ENCODE measurements at places on chromosomes 5 and 9.

DNA sequence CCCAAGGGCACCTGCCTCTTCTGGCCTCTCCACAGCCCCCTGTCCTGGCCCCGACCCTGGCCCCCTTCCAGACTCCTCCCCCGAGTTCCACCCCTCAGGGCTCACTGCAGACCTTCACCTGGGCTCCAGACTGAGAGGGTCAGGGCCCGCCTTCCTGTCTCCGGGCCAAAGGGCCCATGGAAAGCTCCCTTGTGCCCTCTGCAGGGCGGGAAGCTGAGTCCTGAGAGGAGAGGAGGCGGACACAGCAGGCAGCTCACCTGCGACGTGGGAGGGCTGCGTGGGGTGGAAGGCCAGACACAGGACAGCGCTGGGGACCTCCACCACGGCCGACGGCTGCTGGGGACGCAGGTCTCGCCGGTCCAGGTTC, 20.6 kb downstream of the DYNC2I2 start:
- H3K27me3 ChIP-seq, result no peaks in the 10 kb centered on the region
- DNase-seq, result peak; percentile 77
- H3K4me1 ChIP-seq, result peaks cover 17% of the 10 kb centered on the region
- H3K27ac ChIP-seq, result peak overlapping the region; percentile 98
- no peak overlapping the region for H3K4me3 ChIP-seq

DNA sequence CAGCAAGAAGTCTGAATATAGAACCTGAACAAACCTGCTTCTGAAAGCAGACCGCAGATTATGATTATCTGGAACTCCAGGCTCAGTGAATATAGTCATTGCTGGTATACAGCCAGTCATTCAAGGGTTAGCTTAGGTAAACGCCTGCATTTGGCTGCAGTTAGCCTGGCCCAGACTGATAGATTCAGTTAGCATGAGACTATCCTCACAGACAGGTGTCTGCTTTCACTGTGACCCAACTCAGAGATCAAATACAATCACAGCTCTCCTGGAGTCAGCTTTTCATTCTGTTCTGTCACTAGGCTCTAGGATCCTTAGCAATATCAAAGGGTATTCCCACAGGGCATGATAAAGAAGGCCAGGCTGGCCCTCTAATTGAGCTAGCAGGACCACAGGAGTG, 138.6 kb upstream of the PLCXD3 start:
- H3K36me3 ChIP-seq, result no peaks in the 10 kb centered on the region
- no peak overlapping the region for H3K27ac ChIP-seq
- H3K4me1 ChIP-seq, result no peaks in the 10 kb centered on the region
- no peak for DNase-seq
- no peak overlapping the region for H3K4me3 ChIP-seq
- no peaks in the 10 kb centered on the region for H3K27me3 ChIP-seq

- no peak overlapping the region for H3K4me3 ChIP-seq
- H3K27ac ChIP-seq, result no peak overlapping the region
- no peaks in the 10 kb centered on the region for H3K4me1 ChIP-seq
- H3K27me3 ChIP-seq, result no peaks in the 10 kb centered on the region
- no peaks in the 10 kb centered on the region for H3K36me3 ChIP-seq
- DNase-seq, result no peak
Measured at GRCh38 chr9:84750152-84750865, 80.8 kb downstream of the NTRK2 start.

GRCh38 chr9:111961009-111961408, 64.4 kb downstream of the UGCG start:
- H3K27me3 ChIP-seq, result no peaks in the 10 kb centered on the region
- no peak for DNase-seq
- H3K4me3 ChIP-seq, result no peak overlapping the region
- no peaks in the 10 kb centered on the region for H3K36me3 ChIP-seq
